ENCODE measurements at places on chromosomes 1 and 21.

DNA sequence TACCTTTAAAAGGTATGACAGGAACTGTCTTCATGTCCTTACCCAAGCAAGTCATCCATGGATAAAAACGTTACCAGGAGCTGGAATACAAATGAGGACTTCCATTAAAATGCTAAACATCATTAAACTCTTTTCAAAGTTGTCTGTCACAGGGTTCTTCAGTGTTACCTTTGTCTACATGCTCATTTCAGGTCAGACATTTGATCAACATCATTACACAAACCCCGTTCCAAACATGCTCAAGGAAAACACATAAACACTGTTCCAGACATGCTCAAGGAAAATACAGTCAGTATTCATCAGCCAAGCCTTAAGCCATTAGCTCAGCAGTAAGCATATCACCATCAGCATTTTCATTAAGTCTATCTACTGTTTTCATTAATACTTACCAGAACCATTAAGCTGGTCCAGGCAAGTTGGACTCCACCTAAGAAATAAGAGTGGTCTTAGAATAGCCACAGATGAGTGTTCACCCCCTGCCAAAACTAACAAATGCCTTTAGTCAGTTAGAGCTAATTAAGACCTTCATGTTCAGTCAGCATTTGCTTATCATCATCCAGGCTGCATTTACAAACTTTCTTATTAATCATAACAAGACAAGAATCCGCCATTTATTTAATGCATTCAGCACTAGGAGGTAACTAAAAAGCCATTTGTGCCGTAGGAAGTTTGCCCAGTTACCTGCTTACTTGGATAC lies 2.2 kb downstream of the GAS5 start:
- DNase-seq = no peak

GRCh38 chr1:47758341-47759250 lies 238.6 kb downstream of the TRABD2B start:
- no peak for DNase-seq

DNA sequence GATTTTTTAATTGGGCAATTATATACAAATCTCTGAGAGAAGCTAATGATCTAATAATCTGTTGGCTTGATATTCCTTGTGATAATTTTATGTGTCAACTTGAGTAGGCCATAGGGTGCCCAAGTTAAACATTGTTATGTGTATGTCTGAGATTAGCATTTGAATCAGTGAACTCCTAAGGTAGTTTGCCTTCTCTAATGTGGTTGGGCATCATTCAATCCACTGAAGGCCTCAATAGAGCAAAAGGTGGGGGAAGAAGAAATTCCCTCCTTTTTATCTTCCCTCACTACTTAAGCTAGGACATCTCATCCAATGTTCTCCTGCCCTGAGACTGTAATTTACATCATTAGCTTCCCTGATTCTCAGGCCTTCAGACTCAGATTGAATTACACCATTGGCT lies 394.5 kb downstream of the LMO4 start:
- no peak for DNase-seq

DNA sequence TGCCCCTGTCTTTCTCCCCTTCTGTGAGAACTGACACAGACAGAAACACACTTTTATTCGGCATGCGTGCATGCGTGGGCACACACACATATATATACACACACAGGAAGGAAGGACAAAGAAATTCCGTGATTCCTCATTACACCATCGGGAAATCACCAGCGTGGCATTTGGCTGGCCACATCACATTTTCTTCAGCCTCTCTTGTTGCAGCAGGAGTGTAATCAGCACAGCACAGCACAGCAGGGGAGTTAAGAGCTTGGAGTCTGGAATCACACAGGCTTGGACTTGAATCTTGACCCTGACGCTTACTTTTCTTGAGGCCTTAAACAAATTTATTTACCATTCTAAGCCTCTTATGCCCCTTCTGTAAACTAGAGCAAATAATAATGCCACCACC lies 45.3 kb upstream of the EPHA8 start:
- DNase-seq = no peak

DNA sequence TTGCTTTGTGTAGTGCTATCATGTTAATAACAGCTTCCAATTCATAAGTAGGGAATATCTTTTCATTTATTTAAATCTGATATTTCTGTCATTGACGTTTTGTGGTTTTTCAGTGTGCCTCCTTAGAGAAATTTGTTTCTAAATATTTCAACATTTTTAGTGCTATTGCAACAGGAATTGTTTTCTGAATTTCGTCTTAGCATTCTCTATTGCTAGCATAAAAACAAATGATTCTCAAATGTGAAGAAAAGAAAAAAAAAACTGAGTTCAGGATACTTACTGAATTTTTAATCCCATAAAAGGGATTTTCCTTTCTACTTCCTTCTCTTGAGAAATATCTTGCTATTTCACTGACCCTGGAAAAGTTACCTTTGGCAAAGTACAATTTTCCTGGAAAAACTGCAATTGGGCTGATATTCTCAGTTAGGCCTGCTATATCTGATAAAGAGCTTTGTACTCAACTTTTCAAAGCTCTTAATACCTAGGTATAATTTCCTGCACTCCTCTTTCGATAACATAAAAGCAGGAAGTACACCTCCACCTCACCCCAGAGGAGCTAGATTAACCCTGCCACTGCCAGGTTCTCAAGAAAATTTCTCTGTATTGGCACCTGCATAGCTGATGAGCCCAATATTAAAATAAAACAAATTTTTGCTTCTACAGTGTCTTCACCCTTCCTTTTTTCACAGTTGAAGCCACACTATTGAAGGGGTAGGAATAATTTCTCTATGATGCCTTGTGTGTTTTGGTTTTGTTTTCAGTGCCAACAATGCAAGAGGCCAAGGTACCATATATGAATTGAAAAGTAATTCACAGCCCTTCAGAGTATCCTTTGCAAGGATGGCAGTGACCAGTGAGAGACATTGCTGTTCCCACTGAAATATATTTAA lies 35.6 kb downstream of the PTPN14 start:
- DNase-seq = no peak

DNA sequence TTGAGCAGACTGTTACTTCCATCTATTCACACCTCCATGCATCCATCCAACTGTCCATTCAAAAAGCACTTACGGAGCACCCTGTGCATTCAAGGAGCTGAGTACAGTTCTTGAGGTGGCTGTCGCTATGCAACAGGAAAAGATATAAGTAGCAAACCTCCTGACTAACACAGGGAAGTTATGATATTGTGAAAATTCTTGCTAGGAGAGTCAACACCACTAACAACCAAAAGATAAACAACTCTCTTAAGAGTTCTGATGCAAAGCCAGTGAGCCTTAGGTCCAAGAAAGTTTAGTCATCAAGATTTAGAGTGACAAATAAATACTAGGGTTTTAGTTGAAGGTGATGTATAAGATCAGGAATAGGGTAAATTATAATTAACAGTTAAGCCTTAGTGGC lies 44.5 kb upstream of the TRIM45 start:
- DNase-seq = no peak

GRCh38 chr1:107941123-107941522 lies 23.9 kb downstream of the VAV3 start:
- DNase-seq = no peak

DNA sequence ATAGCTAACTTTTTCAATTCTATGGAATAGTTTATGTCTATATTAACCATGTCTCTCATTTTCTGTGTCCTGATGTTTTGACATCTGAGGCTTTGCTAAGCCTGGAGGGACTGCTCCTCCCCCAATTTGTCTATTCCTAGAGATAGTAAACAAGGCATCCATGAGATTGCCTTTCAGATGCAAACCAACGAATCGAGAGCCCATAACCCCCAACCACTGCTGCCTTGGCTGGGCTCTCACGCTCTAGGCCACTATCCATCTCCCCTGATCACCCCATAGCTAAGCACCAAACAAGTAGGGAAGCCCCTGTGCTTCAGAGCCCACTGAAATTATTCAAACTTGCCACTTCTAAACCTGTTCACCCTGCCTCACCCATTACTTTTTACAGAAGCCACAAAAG lies 437.7 kb downstream of the SETD4 start:
- no peak for DNase-seq

DNA sequence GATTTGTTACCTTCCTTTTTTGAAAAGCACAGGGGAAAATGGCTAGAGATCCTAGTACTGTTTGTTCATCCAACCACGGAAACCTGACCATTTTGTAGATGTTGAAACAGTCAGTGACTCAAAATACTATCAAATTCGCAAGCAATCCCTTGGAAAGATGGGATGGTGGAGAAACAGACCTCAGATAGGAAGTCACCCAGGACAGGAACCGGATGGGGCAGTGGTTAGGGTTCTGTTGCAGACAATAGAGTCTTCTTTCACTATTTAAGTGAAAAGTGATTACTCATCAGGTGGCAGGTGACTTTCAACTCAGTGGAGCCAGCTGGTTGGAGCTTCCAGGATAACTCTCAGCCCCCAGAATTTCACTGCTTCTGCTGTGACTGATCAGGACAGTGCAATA lies 17.0 kb downstream of the LHX4 start:
- no peak for DNase-seq

GRCh38 chr1:71081697-71082080 lies 854 bp upstream of the ZRANB2 start:
- DNase-seq = no peak

DNA sequence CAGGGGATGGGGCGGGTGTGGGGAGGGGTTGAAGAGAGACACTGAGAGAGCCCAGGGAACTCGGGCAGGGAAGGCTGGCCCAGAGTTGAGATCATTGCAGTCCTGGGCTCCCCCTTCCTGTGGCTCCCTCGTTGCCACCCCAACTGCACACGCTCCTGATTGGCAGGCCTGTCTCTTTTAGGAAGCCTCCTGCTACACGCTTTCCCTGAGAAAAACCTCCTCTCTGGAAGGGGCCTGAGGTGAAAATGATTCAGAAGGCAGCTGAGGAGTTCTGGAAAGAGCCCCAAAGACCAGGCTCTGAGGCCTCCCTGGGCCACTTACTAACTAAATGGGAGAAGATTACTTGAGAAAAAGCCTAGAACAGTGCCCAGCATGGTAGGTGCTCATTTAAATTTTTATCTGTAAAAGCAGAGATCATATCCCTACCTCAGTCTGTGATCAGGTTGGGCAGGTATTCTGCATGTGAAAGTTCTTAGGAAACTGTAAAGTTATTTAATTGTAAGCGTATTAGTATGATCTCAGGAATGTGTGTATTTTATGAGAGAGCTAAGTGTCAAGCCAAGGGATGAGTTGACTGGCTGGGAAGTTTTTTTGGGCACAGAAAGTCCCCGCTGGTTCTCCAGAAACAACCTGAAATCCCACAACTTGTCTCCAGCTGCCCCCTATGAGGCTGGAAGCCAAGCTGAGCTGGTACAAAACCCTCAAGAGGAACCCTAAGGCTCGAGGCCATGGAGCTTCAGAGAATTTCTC lies 65.2 kb upstream of the EPS8L3 start:
- no peak for DNase-seq

DNA sequence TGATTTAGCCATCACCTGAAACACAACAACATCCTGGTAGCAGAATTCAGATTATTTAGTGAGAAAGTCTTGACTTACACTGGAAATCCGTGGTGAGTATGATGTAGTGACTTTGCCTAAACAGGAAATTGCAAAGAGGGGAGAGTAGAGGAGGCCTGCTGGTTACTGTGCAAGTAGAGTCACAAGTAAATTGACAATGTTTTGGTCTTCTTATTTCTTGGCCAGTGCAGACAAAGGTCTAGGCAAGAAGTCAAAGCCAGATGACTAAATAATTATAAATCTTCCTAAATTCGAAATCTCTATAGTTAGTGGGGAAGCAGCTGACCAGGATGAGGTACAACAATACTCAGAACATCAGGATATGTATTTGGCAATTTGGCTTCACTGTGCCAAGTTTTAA lies 159.5 kb upstream of the KCTD3 start:
- DNase-seq = no peak

- no peak for DNase-seq
Measured at GRCh38 chr1:26160527-26161414, 1.9 kb downstream of the FAM110D start.

- no peak for DNase-seq
Measured at GRCh38 chr1:19390166-19390850, 78.2 kb downstream of the SLC66A1 start.

- no peak for DNase-seq
Measured at GRCh38 chr1:78297836-78298235, 192.9 kb upstream of the PTGFR start.

DNA sequence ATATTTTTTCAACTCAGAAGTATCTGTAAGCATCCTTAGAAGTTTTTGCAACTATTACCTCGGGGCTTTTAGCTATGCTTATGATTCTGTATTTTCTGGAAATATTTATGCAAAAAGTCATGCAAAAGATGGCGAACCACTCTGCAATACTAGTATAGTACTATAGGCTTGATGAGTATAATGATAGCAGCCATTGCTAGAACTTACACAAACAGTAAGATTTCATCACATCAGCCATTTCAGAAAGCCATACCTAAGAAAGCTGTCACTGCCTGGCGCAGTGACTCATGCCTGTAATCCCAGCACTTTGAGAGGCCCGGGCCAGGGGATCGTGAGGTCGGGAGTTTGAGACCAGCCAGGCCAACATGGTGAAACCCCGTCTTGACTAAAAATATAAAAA lies 227.1 kb downstream of the LRRC7 start:
- no peak for DNase-seq

DNA sequence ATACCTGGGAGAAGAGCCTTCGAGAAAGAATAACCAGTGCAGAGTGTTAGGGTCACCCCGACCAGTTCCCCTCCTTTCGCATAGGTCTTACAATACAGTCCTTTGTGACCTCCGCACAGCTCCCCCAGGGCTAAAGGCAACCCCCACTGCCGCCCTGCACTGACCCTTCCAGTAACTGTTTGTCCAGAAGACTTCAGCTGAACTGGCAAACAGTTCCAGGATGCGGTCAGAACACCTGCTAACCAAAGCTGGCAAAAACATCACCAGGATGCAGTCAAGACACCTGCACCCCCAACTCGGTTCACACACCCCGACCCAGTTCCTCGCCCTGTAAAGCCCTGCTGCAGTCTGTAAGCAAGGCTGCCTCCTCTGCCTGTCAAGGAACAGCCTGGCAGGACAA lies 6.4 kb upstream of the EVA1B start:
- DNase-seq = no peak

GRCh38 chr1:117392771-117393170 lies 25.5 kb downstream of the MAN1A2 start:
- no peak for DNase-seq

Measured in NCI-H1048 (cell line).